ENCODE measurements at places on chromosomes 7 and 10.
A peak's percentile ranks its signal among the peaks of the same experiment; 100 is the strongest.

- no peak for DNase-seq
Measured at GRCh38 chr7:38541440-38541839, 89.7 kb downstream of the AMPH start.

DNA sequence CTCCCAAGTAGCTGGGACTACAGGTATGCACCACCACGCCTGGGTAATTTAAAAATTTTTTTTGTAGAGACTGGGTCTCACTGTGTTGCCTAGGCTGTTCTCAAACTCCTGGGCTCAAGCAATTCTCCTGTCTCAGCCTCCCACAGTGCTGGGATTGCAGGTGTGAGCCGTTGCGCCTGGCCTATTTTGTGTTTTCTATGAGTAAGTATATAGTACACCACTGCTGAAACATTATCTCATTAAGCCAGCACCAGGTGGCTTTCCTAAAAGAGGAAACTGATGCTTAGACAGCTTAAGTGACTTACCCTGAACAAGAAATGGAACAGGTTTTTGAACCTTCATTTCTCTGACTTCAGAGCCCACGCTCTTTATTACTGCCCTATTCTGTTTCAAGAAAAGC is 7.8 kb upstream of the PTPN12 start:
- DNase-seq: no peak

- DNase-seq: no peak
Measured at GRCh38 chr7:119556436-119556835, 716.5 kb upstream of the KCND2 start.

DNA sequence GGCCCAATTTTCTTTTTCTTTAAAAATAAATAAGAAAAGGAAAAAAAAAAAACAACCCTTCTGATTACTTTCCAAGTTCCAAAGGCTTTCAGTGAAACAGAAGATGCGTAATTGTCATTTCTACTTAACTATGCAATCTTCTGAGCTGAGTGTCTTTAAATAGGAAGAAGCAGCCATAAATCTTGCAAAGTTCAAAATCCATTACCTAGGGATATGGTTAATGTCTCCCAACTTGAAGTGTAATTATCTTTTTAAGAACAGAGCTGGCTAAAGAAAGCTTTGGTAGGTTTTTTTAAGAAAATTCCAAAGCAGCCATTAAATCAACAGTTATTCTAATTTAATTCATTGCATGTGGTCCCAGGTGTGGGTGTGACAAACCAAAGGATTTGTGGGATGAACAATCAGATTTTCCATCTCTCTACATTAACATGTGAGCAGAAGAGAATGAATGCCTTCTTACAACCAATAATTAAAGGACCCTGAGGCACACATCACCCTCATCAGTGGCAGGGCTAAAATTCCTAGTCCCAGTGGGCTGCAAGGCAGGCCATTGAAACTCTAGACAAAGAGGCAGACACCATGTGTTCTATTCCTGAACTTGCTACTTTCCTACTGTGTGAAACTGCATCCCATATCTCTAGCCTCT is 419.2 kb downstream of the REEP3 start:
- DNase-seq: no peak

DNA sequence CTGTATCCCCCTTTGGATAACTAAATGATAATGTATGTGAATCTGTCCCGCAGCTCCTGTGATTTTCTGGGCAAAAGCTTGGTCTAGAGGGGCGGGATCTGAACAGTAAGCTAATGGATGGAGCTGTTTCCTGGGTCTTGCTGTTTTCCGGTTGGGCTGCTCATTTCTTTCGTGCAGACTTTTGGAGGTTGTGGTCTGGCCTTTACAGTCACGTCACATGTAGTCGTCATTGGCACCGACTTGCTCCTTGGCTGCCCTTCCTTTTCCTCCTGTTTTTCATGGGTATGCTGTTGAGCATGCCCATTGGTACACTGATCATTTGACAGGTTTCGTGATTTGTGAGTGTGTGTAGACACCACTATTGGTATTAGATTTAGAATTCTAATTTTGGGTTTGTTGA is 2.0 kb downstream of the FBH1 start:
- no peak for DNase-seq

- peak; percentile 42 for DNase-seq
Measured at GRCh38 chr7:115146148-115146547, 224.3 kb downstream of the MDFIC start.

- DNase-seq: no peak
Measured at GRCh38 chr10:49135575-49136313, 1.9 kb upstream of the FAM170B start.

GRCh38 chr10:28111712-28112111 is 112.8 kb upstream of the ODAD2 start:
- DNase-seq: no peak

DNA sequence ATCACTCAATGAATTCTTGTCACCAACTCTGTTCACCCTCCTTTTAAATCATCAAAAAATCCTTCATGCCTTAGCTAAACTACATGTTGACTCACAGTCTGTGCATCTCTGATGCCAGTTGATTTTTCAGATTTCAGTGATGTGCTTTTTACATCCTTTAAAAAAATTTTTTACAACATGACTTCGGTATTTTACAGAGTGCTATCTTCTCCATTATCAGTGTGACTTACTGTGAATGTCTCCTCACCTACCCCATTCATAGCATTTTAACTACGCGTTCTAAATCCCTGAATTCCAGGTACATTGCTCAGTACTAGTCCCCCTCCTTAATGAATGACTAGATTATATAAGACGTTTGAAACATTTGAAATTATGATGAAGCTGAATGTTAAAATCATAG is 98.7 kb downstream of the DNAH11 start:
- DNase-seq: no peak

- DNase-seq: peak; percentile 59
Measured at GRCh38 chr10:6141296-6142151, 52.7 kb downstream of the RBM17 start.

GRCh38 chr10:95241533-95241932 is 47.5 kb downstream of the ACSM6 start:
- peak; percentile 86 for DNase-seq

DNA sequence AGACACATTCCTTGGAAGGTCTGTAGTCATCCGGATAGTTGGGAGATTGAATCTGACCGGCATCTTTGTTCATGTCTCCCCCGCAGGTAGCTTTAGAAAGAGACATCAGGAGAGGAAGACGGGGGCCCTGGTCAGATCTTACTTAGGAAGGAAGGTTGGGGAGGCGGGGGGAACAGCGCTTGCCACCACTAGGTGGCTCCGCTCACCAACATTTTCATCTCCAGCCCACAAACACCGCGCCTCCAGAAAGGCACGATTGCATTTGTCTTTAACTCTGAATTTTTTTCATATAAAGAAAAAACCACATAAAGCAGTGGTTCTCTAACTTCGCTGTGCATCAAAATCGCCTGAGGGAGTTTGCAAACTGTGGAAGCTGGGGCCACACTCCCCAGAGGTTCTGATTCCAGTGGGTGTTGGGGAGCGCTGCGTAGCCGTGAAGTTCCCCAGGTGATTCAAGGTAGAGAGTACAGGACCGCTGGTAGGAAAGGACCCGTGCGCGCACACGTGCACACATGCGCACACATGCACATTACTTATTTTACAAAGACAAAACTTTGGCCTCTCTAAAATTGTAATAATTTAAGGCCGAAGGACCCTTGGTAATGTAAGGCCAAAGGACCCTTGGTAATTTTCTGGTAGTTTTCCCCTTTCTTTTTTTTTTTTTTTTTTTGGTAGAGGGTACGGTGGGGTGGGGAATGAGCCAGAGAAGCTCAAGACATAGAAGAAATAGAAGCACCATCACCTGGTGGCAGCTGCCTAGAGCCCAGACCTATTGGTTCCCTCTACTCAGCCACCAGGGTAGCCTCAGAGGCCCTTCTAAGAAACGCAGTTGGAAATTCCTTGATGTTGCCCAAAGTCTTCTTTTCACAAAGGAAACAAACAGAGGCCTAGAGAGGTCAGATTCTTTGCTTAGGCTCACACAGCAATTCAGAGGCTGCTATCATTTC is 37.4 kb upstream of the OPALIN start:
- peak; percentile 64 for DNase-seq

GRCh38 chr7:147079921-147080420 is 963.4 kb downstream of the CNTNAP2 start:
- DNase-seq: no peak

DNA sequence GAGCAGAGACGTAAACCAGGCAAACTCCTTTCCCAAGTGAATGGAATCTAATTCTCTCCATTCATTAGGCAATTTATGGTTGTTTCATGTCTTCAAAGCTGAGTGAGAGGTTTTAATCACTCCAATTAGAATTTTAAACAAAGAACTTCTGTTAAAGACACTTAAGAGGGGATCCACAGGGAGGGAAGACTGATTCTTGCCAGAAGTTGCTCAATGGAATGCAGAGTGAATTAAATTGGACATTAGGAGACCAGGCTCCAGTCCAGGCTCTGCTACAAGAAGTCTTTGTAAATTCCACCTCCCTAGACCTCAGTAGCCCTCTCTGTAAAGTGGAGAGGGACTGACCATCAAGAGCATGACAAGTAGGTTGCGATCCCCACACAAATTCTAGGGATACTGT is 130.7 kb upstream of the TMEM72 start:
- DNase-seq: no peak

GRCh38 chr7:72408966-72409637 is 3.0 kb downstream of the CALN1 start:
- DNase-seq: no peak

GRCh38 chr7:12067156-12067831 is 143.8 kb upstream of the TMEM106B start:
- DNase-seq: peak; percentile 62

- DNase-seq: no peak
Measured at GRCh38 chr10:11336722-11337162, 274.7 kb downstream of the USP6NL start.

- peak; percentile 62 for DNase-seq
Measured at GRCh38 chr10:120948889-120949608, 97.9 kb downstream of the WDR11 start.

DNA sequence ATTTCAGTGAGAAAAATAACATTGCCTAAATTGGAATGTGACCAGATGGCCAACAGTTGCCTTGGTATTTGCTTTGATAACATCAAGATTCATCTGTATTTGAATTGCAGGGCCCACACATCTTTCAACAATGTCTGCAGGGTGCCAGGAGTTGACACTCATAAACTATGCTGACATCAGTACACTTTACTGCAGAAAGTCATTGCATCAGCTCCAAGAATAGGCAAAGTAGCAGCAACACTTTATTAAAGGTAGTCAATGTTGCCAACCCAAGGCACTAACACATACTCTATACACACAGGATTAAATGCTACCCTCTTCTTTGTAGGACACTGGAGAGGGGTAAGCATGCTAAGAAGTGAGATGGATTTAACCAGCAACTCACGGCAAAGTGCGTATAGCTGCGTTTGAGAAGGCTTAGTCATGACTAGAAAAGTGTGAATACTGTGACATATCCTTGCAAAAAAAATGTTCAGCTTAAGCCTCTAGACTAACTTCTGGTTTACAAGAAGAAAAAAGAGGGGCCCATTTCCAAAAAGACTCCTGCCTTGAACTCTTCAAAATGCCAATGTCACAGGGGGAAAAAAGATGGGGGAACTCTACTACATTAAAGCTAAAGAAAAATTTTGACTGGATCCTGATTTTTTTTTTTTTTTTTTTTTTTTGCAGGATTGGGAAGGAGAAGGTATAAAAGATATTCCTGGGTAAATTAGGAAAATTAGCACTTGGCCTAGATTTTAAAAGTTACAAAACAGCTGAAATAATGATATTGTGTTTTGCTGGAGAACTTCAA is 2.2 kb downstream of the BBIP1 start:
- no peak for DNase-seq
